ENCODE measurements at places on chromosomes 7 and 10.

GRCh38 chr7:157312941-157313340 is 23.9 kb upstream of the DNAJB6 start:
- no peak for DNase-seq

DNA sequence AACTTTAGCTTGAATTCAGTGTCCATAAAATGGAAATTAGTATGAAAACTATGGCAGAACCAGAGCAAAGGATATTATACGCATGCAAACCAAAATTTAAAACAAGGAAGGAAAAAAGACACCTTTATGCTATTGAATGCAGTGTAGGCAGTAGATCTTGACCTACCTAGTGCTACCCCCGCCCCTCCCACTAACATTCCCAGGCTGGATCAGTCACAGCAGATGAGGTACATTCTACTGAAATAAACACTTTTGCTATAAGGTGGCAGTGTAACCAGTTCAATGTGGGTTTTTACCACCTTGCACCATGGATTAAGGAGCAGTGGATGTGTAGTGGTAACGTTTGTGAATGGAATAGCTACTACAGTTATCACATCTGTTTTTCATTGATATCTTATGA is 27.9 kb downstream of the SRI start:
- no peak for DNase-seq

- DNase-seq, result no peak
Observed at GRCh38 chr10:28533186-28533564, 257 bp downstream of the WAC start.

GRCh38 chr10:29681676-29682448 is 47.1 kb upstream of the SVIL start:
- no peak for DNase-seq

GRCh38 chr10:3873728-3874461 is 88.9 kb upstream of the KLF6 start:
- DNase-seq, result no peak

DNA sequence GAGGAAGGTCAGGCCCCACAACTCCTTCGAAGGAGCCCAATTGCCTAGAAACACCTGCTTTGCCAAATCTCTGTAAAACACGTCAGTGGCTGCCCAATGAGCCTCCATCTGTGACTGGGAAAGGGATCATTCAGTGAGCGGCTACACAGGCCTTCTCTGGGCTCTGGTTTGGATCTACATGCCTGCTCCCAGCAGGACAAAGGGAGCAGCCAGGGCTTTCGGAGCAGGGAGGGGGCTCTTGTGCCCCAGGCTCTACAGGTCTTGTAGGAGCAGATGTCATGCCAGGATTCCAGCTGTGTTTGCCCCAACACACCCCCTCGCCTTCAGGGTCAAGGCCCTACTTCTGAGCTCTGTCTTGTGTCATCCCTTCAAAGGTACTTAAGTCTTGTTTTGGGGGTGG is 73.5 kb downstream of the CLEC2L start:
- DNase-seq, result no peak

GRCh38 chr10:32346134-32346550 is 816 bp downstream of the EPC1 start:
- peak; percentile 89 for DNase-seq

GRCh38 chr7:159070431-159071148 is 74.1 kb downstream of the VIPR2 start:
- DNase-seq, result no peak

DNA sequence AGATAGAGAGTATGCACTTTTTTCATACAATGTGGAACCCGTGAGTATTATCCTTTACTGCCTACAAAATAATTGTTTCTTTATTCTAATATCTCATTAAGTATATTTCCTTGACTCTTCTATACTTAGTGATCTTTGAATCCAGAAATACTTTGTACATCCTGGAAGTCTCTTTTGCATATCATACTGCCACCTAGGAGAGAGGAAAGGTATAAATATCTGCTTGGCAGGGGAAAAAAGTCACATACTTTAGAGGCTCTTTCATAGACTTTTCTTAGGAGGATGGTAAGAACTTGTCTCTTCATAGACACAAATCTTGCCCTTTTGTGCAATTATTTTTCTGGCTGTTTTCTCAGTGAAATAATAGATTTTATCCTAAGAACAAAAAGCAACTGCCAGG is 436.0 kb downstream of the PAXIP1 start:
- no peak for DNase-seq

Data from hippocampal formation (tissue), 2 donors.